ENCODE measurements at places on chromosomes 16 and 17.

GRCh38 chr16:81627024-81627423, 152.1 kb upstream of the PLCG2 start:
- DNase-seq = no peak

DNA sequence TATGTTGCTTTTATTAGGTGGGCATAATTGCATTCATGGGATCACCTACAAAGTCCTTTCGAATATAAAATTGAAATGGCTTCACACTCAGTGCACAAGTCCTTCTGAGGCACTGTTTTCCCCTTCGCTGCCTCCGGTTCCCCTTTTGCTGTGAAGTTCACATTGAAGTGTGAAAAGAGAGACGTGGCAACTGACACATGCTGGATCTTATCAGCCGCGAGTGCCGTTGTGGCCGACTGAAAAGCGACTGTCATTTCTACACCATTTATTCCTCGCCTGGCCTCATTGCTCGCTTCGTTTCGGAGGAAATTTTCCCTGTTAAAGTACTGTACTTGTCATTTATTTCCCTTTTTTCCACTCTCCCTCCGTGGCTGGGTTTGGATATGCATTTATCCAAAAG, 423.5 kb downstream of the MAF start:
- DNase-seq = peak; percentile 14

DNA sequence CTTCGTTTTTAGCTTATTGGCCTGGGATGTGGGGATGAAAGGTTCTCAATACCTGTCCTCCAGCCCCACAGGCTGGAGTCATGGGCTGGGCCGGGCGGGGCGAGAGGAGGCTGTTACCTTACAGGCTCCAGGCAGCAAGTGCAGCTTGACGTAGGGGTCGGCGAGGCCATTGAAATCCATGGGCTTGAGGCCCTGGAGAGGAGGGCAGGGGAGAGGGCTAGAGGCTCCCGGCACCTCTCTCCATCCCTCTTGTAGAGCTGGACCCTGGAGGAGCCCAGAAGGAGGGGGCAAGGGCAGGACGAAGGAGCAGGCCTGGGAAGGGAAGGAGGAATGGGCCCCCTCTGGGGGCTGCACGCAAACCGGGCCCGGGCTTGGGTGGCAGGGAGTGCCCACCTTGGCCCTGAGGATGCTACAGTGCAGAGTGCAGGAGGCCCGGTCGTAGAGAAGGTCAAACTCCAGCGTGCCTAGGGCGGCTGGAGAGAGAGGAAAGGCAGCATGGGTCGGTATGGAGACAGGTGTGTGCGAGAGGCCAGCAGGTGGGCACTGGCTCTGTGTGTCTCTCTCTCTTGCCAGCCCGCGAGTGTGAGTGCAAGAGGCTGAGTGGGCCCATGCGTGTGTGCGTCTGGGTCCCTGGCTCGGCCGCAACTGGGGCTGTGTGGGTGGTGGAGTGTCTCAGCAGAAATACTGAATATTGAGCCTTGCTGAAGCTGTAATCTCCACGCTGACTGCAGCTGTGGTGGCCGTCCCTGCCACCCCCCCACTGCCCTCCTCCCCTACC, 1.6 kb downstream of the DOC2A start:
- DNase-seq = no peak

GRCh38 chr17:76567634-76568432, 17.8 kb downstream of the ST6GALNAC2 start:
- DNase-seq = peak; percentile 22

DNA sequence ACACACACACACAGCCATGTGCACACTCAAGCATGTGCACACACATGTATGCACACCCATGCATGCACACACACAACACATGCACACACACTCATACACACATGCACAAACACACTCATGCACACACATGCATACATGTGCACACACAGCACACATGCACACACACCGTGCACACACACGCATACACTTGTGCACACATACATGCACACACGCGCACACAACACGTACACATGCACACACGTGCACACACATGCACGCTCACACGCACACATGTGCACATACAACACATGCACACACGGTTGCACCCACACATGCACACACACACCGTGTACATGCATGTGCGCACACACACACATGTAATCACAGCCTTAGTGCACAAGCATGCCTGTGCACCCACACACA, 230.4 kb upstream of the GSE1 start:
- no peak for DNase-seq

- DNase-seq = no peak
These were observed 221.6 kb downstream of the GSG1L start for GRCh38 chr16:27841911-27842310.

- no peak for DNase-seq
These were observed 2.7 kb downstream of the MAFG start for GRCh38 chr17:81924557-81925532.

GRCh38 chr17:73595479-73595878, 48.8 kb downstream of the SDK2 start:
- no peak for DNase-seq

DNA sequence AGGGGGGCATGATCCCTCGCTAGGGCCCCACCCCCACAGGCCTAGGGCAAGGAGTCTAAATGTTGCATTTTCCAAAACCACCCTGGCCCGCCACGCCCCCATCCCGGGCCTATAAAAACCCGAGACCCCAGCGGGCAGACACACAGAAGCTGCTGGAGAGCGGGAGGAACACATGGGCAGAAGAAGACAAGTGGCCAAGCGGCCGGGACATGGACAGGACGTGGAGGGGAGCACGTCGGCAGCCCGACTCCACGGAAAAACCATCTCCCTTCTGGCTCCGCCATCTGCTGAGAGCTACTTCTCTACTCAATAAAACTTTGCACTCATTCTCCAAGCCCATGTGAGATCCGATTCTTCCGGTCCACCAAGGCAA, 34.1 kb upstream of the ENPP7 start:
- DNase-seq = no peak

DNA sequence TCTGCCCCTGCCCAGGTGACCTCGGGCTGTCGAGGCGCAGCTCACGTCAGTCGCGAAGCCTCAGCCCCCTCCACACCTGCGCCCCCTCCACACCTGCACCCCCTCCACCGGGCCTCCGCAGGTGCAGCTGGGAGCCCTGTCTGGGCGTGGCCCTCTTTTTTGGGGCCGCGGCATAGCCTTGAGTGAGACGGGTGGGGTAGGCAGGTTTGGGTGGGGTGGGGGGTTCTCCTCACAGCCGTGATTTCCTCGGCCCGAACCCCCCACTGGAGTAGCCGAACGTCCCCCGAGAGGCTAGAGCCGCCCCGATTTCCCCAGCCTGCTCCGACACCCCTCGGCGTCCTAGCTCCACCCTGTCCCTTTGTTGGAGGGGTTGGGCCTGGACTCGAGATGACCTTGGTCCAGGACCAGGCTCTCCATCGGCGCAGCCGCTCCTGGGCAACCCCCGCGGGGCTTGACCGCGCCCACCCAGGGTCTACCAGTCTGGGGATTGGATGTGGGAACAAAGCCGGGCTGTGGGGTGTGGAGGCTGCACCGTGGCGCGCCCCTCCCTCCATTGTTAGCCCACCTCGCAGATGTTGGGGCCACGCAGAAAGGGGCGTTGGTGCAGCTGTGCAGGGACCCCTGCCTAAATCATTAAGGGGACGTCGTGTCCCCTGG, 626 bp downstream of the TUBB3 start:
- DNase-seq = no peak

DNA sequence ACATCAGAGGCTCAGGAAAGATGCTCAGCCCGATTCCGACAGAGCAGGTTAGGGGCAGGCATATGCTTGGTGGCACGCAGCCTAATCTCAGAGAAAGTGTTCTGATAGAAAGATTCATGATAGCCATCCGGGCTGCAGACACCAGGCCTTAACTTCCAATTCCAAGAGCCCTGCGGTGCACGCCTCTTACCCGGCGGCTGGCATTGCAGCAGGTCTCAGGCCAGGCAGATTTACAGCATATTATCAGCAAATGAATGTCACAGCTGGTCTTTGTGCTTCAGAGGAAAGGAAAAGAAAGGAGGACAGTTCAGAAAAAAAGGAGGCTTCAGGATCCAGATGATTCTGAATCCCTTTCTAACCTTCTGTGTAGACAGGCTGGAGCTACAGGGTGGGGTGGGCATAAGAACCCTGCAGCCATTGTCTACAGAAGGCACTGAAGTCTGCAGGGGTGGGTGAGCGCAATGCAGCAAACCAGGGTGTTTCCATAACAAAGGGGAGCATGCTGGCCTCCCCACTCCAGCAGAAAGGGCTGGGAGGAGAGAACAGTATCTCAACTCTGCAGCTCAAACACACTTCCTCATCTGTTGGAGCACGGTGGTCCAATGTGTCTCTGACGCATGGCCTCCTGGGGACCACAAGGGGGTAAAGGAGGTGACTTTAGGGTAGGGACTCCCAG, 277.4 kb upstream of the XYLT1 start:
- DNase-seq = no peak

GRCh38 chr17:59696682-59697277, 10.4 kb downstream of the PTRH2 start:
- no peak for DNase-seq

DNA sequence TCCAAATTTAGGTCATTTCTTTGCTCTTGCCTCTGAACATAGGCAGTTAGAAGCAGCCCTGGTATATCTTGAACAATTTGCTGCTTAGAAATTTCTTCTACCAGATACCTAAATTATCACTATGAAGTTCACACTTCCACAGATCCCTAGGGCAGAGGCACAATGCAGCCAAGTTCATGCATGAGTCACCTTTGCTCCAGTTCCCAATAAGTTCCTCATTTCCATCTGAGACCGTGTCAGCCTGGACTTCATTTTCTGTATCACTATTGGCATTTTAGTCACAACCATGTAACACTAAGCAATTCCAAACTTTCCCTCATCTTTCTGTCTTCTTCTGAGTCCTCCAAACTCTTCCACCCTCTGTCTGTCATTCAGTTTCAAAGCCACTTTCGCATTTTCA, 45.0 kb downstream of the KCNJ16 start:
- DNase-seq = no peak

GRCh38 chr17:1746975-1747543, 4.4 kb downstream of the SERPINF2 start:
- no peak for DNase-seq

GRCh38 chr17:31494259-31495021, 103.0 kb downstream of the RAB11FIP4 start:
- DNase-seq = peak; percentile 57

DNA sequence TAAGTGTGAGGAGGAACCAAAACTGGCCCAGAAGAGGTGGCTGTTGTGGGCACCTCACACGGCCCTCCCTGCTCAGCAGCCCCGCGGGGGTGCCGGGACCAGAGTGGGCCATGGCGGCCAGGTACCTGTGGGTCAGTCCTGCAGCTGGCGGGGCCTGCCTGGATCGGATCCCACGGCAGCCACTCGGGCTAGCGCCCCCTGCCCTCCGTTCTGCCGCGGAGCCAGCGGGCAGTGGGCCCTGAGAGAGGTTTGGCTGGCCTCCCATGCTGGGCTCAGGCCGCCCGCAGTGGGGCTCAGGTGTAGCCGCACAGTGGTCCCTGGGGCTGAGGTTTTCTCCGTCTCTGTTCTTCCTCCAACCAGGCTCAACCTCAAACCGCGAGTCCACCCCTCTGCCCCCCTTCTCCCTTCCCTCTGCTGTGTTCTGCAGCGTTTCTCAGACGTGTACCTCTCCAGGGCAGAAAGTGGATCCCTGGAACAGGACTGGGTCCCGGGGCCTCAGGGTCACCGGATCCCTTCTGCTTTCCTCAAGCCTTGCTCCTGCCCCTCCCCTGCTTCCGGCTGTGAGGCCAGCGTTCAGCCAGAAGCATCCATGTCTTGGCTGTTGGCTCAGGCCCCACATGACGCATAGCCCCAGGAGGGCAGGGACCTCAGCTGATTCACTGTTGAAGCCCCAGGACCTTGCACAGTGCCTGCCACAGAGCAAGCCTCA, 28.6 kb upstream of the ITGA3 start:
- peak; percentile 8 for DNase-seq

DNA sequence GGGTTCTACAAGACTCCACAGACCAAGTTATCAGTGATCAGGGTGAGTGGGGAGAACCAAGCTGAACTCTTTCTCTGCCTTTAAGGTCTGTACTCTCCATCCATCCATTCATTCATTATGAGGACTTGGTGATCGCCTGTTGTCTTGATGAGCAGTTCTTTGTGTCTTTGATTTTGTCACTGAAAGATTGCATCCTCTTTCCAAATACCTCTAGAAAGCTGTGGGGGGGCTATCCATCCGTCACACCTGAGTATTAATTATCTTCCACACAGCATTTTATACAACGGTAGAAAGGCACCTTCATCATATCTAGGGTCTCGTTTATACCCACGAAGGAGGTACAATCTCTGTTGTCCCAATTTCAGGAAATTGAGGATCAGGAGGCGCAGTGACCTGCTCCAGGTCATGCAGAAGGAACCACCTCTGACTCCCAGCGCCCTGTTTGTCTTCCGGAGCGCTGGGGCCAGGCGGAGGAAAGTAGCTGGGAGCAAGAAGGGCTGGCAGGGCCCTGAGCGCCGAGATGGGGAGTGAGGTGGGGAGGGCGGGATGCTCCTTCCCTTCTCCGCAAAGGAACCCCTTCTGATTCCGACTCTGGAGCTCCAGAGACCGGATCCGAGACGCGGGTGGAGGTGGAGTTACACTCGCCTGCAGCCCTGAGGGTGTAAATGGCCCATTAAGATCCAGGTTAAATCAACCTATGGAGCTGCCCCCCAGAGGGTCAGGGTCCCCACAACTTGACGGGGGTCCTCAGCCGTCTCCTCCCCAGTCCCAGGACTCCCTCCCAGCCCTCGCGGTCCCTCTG, 605 bp upstream of the ABAT start:
- DNase-seq = no peak

GRCh38 chr16:76278086-76278485, 885 bp downstream of the CNTNAP4 start:
- DNase-seq = no peak

DNA sequence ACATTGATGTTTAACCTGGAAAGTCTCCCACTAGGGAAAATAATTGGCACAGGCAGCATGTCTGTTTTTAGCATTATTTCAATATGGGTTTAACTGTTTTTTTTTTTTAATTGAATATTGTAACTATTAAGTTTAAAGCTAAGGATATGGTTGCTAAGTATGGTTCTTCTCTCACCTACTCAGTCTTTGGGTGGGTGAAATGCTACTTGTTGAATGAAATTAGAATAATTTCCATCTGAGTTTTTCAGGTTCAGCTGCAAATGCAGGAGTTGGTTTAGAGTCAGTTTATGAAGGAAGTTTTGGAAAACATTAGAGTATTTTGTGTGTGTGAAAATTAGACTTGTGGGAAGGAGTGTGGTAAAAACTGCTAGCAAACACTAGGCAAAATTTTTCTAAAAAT, 93.5 kb downstream of the PRKCA start:
- DNase-seq = no peak

DNA sequence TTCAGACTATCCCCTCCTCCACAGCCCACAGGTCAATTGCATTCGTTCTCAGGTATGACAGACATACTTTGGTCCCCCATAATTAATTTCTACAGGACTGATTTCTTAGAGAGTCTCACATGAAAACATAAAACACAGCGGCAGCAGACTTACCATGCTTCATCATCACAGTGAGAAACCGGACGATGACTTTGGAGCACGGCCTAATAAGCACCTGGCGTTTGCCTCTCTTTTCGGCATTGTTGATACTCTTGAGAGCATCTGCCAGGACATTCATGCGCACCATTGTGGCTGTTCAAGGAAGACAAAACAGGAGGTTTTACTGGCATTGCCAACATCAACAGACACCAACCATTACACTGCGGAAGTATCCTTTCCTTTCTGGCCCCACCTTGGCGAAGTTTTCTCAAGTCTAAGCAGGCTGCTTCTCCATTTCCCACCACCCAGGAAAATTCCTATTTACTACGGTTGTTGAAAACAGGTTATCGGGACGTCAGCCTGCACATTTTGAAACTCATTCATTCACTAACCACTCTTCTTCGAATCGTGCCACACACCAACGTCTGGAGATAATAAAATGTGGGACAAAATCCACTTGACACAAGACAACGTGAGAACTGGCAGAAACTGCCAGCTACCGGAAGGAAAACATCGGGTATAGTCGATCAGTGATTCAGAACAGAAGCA, 1.2 kb downstream of the RPS15A start:
- DNase-seq = no peak

Measured in CD4-positive, alpha-beta T cell treated with Interferon gamma for 1 hour (primary cell).